ENCODE measurements at places on chromosomes 2 and 18.

DNA sequence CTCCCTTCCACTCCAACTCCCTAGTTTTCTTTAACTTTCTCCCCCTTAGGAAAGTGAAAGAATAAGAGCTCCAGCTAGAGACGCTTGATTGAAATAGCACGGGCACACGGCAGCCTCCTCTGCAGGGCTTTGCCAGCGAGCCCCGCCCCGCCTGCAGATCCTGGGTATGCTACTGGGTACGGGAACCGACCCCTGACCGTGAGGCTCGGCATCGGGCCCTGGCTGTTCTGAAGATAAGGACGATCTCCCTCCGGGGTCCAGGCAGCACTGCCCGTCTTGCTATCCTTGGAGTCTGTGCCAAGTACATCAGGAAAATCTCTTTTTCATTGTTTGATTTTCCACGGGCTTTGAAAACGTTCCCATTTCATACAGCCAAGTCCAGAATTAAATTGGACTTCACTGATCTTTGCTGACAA is 284.5 kb downstream of the MTX2 start:
- DNase-seq = no peak

DNA sequence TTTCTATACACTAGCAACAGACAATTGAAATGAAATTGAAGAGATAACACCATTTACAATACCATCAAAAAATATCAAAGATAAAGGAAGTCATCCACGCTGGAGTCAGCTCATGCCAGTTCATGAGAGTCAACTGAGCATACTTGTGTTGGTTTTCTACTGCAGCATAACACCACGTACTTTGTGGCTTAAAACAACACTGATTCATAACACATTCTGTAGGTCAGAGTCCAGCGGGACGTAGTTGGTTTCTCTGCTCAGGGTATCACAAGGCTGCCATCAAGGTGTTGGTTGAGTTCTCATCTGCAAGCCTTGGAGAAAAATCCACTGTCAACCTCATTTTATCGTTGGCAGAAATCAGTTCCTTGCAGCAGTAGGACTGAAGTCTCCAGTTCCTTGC is 84.2 kb downstream of the TEX51 start:
- DNase-seq = no peak

- no peak for DNase-seq
Measured at GRCh38 chr2:124838406-124838805, 813.3 kb downstream of the CNTNAP5 start.

DNA sequence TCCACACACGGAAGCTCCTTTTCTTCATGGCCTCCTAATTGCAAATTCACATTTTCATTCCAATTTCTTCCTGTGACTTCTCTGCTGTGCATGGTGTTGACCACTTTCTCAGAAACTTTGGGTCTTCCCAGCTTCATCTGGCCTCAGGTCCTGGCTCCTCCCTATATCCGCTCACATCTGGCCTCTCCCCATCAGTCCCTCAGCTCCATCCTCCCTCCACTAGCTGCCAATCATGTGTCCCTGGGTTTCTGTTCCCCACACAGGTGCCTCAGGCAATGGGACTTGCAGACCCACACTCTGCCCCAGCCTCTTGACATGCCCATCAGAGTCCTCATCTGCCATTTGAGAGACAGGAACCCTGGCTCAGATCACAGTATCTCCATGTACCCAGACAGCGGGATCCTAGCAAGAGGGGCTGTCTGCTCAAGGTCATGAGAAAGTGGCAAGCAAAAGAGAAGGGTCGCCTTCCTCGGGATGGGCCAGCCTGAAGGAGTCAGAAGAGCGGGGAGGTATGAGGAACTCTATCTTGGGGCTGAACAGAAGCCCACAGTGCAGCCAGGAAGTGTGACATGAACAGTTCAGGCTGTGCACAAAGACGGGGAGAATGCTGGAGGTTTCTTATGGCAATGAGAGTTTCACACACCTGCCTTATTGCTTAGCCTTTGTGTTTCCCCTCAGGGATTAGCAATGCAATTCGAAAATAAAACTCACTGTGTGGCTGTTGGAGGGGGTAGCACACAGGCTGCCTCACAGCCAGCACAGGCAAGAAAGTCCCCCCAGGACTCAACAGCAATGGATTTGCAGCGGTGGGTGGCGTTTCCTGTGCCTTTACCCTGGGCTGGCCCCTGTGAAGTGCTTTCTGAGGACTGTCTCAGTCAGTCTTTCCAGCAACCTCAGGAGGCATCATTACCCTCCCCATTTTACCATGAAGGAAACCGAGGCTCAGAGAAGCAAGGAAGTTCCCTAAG is 69.5 kb downstream of the COPS8 start:
- no peak for DNase-seq

Data from fibroblast of skin of left biceps (primary cell).